CD4-positive, alpha-beta memory T cell (primary cell): ENCODE measurements at places on chromosomes 5 and 9. TPM values are rescaled to one million over a fixed set of nuclear protein-coding genes. Genes with fewer than 3 reads are reported as not detected.

DNA sequence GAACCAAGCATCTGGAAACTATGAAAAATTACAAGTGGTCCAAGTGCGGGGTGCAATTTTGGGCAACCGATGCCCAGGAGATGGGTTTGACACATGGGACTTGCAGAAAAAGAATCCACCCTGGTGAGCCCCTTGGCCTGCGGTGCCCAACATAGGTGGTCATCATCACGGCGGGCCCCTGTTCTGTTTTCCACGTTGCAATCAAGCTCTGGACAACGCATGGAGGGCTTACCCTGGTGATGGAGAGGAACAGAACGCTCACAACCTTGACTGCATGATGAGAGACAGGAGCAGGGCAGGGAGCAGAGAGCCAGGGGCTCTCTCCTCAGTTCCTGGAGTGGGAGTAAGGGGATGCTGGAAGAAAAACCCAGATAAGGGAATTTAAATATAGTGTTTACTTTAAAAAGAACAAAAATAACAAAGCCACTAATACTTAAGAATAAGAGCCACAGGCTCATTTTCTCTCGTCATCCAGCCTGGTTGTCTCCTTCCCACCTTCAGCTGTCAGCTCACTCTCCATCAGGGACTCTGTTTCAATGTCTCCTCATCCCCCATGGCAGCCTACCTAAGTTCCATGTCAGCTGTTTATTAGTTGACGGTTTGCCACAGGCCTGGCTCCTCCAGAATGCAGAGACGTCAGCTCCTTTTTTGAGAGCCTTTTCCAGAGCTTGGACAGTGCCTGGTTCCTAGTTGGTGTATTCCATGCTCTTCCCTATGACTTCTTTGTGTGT, 172.1 kb downstream of the GADD45G start:
- no peak for DNase-seq

PAEP gene
- total RNA-seq = not detected

GRCh38 chr5:131532031-131532640, 102.9 kb downstream of the RAPGEF6 start:
- DNase-seq = peak; percentile 46

DNA sequence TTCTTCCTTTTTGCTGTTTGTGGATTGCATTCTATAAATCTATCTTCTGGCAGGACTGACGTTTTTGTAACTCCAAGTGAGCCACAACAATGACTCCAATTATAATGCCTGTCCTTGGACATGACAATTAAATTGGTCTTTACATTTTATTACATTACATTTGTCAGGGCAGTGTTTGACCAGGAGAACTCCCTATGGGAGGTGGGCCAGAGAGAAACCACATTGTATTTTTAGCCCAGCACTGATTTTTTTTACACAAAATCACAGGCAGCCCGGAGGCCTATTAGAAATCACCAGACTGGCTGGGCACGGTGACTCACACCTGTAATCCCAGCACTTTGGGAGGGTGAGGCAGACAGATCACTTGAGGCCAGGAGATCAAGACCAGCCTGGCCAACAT, 99.1 kb upstream of the SMC5 start:
- no peak for DNase-seq

HRH2 gene
- total RNA-seq = 4.0 TPM

DNA sequence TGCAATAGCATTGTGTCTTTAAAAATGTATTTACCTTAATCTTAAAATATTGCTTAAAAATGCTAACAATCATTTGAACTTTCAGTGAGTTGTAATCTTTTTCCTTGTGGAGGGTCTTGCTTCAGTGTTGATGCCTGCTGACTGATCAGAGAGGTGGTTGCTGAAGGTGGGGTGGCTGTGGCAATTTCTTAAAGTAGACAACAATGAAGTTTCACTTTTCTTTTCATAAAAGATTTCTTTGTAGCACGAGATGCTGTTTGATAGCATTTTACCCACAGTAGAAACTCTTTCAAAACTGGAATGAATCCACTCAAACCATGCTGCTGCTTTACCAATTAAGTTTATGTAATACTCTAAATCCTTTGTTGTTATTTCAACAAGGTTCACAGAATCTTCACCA, 50.8 kb downstream of the NR3C1 start:
- peak; percentile 37 for DNase-seq

GRCh38 chr5:127290019-127290945, at the start of gene MEGF10:
MEGF10 (plus strand) TSS chr5:127290796; CDS start chr5:127331309, 40,513 bp downstream.
- DNase-seq = no peak
